Fibroblast of skin of abdomen (primary cell): ENCODE measurements at places on chromosomes 2 and 18.

DNA sequence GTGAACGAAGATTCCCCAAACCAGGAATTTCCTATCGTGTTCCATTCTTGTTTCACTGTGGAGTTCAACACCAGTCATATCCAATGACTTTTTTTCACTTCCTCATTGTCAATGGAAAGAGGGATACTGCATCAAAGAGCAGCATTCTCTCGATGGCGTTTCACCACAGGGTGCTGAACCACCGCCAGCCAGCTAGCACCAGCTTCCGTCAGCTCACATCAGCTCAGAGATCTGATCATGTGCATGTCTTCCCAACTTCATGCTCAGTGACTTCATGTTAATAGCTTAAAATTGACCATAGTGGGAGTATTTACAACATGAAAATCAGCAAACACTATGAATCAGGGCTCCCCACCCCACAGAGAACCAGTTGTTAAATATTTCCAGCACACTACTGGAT, 359.9 kb downstream of the TNS1 start:
- no peak for DNase-seq

DNA sequence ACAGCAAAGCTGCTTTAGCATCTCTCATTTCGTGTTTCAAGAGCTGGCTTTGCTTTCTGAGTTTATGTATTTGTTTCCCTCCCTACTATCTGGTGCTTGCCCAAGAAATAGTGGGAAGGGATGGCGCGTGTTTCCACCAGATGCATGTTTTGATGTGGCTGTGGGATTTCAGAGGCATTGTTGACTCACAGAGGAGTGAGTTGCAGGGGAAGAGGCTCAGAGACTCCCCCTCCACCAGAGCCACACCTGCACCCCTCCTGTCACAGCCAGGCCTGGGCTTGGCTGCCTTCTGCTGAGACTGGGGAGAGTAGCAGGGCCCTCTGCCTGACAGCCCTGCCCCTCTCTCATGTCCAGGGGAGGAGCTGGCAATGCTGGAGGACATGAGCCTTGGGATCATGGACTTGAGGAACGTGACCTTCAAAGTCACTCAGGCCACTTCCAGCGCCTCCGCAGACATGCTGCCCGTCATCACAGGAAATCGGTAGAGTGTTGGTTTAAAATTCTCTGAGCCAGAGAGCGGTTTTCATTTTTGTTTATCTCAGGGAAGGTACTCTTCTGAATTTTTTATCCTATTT, 42.9 kb downstream of the COA5 start:
- no peak for DNase-seq

- peak; percentile 4 for DNase-seq
These were observed 213.6 kb downstream of the ATAD2B start for GRCh38 chr2:23713351-23713750.

DNA sequence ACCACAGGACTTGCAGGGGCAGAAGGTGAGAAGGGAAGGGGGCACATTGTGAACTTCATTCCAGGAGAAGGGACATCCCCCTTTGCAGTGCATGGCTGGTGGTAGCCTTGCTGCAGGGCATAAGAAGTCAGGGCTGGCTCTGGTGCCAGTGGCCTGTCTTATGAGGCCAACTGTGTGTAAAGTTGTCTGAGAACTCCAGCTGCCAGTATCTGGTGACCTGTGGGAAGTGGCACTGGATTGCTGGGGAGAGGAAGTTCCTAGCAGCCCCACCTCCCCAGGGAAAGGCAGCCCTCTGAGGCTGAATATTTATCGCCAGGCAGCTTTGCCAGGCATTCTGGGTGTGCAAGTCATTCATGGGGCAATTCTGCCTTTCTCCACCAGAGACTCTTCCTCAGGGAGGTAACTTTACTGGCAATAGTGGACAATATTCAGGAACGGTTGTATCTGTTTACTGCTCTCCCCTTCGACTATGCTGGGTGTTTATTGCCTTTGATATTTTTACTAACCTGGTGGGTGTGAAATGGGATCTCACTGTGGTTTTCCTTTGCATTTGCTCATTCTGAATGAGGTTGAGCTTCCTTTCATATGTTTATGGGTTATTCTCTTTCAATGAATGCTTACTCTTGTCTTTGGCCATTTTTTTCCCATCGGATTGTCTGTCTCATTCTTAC, 12.3 kb downstream of the TRPM8 start:
- no peak for DNase-seq

DNA sequence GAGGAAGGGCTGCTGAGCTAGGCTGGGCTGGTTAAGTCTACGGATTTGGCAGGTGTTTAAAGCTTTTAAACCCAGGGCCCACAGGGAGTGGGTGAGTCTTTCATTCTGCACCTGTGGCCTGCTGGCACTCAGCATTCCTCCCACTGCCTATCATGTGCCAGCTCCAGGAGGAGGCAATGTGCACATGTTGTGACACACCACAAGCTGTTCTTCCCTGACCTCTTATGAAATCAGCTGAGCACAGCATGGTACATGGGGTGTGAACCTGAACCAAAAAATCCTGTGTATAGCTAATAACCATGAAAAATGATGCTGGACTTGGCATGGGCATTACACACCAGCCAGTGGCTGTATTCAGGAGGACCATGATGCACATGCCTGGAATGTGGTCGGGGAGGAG, 297.9 kb upstream of the MMADHC start:
- DNase-seq, result no peak

DNA sequence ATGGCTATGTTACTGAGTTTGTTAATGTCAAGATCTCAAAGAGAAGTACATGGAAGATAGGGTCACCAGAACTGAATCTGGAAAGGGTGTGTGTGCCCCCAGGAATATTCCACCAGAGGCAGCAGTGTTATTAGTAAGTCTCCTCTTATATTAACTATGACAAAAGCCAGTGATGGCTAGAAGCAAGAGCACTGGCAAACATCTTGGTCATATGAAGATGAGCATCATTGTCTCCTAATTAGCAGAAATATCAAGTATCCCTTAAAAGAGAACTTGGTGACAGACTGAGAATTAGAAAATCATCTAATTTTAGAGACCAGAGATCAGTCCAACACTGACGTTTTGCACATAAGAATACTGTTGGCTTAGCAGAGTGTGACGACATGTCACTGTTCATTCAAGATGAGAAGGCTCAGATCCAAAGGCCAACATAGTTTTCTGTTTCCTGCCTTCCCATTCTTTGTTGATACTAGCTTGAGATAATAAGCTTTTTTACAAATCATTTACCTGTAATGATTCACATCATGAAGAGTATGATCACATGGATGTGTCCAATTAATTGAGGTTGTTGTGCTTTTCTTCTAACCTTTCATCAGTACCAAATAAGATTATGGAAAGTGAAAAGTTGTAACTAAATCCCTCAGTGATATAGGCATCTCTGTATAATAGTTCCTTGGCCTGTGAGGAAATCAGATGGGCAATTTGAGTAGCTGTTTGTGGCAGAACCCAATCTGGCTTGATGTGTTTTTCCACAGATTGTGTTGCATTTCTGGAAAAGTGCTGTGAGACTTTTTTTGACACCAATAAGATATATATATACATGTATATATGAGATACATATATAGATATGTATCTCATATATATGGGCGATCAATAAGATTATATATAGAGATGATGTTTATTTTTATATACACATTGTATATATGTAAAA, 44.5 kb downstream of the MAPRE2 start:
- no peak for DNase-seq

- no peak for DNase-seq
These were observed 262.7 kb downstream of the ATAD2B start for GRCh38 chr2:23664066-23664788.

DNA sequence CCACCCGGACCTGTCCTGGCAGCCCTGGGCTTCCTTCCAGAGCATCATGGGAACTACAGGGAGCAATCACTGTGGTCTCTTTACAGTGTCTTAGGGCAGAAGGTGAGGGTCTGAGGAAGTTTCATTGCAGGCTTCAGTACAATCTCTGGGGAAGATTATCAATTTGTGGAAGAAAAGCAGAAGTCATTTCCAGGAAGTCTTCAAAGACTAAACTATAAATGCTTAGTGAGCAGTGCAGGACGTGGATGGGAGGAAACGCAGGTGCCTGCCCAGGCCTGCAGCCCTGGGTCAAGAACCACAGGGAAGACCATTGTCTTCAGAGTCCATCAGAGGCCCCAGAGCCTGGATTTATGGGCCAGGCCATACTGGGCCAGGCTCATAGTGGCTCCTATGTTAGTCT, 54.3 kb downstream of the INO80C start:
- no peak for DNase-seq

GRCh38 chr2:162125138-162125537, 26.9 kb downstream of the GCG start:
- peak; percentile 65 for DNase-seq

GRCh38 chr2:31384351-31384750, 30.2 kb downstream of the XDH start:
- DNase-seq, result peak; percentile 93

- DNase-seq, result no peak
These were observed 1.6 kb upstream of the ELOA2 start for GRCh38 chr18:47036927-47037578.

DNA sequence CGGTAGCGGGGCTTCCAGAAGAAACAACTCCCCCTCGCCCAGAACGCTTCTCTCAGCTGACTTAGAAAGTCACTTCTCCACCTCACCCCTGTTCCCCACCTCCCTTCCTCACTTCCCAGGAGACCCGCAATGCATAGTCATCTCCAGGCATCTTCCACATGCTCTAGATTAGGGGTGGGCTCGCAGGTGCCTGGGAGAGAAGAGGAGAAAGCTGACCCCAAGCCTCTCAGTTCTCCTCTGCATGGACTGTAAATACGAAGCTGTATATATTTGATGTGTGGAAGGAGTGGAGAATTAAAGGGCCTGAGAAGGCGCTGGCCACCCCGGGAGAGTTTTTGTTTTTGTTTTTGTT, 1.8 kb downstream of the MAL start:
- DNase-seq, result no peak

GRCh38 chr2:84880645-84881521, at the start of gene TRABD2A:
Gene TRABD2A, minus strand, starts transcription at chr2:84881084. Its CDS starts 45 bp downstream, at chr2:84881039.
- no peak for DNase-seq

GRCh38 chr18:61967252-61967891, 74.6 kb upstream of the RNF152 start:
- DNase-seq, result no peak

GRCh38 chr2:188383158-188383557, 91.5 kb downstream of the GULP1 start:
- DNase-seq, result no peak

DNA sequence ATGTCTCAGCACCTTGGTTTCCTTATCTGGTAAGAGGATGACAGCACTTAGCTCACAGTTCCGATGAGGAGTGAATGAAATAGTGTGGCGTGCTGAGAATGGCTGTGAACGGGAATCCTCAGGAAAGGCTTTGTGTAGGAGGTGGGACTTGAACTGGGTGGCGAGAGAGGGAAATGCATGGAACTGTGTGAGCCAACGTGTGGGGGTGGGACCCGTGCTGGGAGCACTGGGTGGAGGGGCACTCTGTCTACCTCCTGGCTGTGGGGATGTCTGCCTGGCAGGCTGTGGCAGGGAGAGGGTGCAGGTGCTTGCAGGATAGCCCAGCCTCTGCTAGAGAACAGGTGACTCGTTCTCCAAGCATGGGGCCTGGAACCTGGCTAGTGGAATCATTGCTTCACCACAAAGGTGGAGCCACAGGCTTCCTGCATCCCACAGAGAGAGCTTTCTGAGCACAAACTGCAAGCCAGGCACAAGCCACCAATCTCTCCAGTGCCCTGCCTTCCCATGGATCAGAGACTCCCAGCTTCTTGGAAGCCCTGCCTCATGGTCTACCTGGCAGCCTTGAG, 145.2 kb downstream of the CELF4 start:
- DNase-seq, result no peak

GRCh38 chr2:216362730-216363129, 9.6 kb downstream of the MARCHF4 start:
- DNase-seq, result peak; percentile 93

- DNase-seq, result no peak
These were observed 1128.6 kb upstream of the CDH2 start for GRCh38 chr18:29305516-29305915.

DNA sequence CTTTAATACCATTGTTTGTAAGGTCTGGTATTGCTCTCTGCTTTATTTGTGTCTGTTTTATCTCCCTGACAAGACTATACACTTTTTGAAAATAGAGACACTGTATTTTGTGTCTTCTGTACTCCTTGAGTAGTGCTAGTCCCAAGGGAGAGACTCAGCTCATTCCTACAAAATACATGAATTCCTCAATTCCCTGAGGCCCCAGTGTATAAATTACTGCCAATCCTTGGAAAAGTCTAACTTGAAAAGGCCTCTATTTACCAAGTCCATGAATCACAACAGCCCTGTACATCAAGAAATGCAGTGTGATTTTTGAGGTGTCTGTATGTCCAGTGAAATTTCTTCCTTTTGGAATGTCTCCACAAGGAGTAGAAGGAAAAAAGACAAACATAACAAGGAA, 34.9 kb upstream of the NEDD4L start:
- peak; percentile 68 for DNase-seq

- DNase-seq, result peak; percentile 54
These were observed 21.5 kb upstream of the DAW1 start for GRCh38 chr2:227849906-227850305.

- peak; percentile 68 for DNase-seq
These were observed 17.8 kb upstream of the PMAIP1 start for GRCh38 chr18:59881728-59882656.

DNA sequence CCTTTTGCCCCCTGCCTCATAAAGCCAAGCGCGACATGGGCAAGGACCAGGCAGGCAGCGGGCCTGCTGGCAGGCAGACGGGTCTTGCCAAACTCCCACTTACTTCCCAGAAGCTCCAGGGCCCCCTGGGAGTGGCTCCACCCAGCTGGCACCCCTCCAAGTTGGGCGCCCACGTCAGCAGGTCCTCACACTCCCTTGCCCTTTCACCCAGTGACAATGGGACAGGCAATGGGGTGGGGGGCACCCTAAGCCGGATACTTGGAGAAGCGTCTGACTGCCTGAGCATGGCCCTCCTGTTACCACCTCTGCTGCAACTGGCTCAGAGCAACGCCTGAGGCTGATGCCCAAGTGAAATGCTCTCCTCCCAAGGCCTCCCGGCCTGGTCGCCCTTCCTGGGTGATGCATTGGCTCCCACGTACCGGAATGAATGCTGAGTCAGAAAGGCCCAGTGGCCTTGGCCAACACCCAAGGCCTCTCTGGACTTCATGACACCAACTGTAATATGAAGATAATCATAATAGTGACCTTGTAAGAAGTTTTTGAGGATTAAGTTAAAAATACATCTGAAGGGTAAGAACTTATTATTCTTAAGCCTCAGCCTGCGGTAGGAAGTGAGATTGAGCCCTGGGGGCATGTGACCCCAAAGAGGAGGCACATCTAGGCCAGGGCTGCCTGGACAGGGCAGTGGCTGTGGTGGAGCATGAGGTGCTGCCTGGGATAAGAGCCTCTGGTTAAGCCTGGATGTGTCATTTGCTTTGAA, 31.6 kb downstream of the KCNK3 start:
- peak; percentile 24 for DNase-seq

DNA sequence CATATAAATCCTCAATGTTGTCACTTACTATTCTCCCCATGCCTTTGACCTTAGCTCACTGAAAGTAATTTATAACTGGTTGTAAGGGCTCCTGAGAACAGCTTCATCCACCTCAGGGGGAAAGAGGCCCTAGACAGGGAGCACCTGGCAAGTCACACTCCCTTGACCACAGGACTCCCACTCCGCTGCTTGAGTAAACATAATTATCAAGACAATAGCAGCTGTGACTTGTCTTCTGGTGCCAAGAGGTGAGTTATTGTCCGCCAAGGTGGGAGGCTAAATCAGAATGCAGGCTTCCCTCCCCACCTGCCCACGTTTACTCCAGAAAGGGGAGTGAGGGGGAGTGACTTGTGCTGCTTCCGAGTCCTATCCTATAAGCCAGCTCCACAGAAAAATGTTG, 230.6 kb upstream of the LRATD1 start:
- DNase-seq, result no peak
